Osteocyte (in vitro differentiated cells): ENCODE measurements at places on chromosomes 16 and 17. TPM values are rescaled to one million over a fixed set of nuclear protein-coding genes. Genes with fewer than 3 reads are reported as not detected.

GRCh38 chr17:75813081-75814020 lies 28.7 kb downstream of the UNK start:
- H3K27ac ChIP-seq: no peak overlapping the region
- DNase-seq: no peak
- no peak overlapping the region for H3K4me3 ChIP-seq
- H3K36me3 ChIP-seq: peaks cover 7% of the 10 kb centered on the region
- no peaks in the 10 kb centered on the region for H3K27me3 ChIP-seq
- peaks cover 18% of the 10 kb centered on the region for H3K4me1 ChIP-seq

CPNE7 gene
- 19.7 and 23.6 TPM in 2 replicates for total RNA-seq

FAM222B gene
- 19.4 and 21.2 TPM in 2 replicates for total RNA-seq

GRCh38 chr17:72580321-72581127 lies 459.7 kb downstream of the SOX9 start:
- DNase-seq: no peak
- no peak overlapping the region for H3K27ac ChIP-seq
- peaks cover 14% of the 10 kb centered on the region for H3K4me1 ChIP-seq
- H3K27me3 ChIP-seq: no peaks in the 10 kb centered on the region
- H3K36me3 ChIP-seq: no peaks in the 10 kb centered on the region

TBX4 gene
- total RNA-seq: not detected in 2 replicates
